ENCODE measurements at places on chromosomes 5 and 9.

- no peak for DNase-seq
Measured at GRCh38 chr5:135032999-135033861, 798 bp downstream of the PITX1 start.

DNA sequence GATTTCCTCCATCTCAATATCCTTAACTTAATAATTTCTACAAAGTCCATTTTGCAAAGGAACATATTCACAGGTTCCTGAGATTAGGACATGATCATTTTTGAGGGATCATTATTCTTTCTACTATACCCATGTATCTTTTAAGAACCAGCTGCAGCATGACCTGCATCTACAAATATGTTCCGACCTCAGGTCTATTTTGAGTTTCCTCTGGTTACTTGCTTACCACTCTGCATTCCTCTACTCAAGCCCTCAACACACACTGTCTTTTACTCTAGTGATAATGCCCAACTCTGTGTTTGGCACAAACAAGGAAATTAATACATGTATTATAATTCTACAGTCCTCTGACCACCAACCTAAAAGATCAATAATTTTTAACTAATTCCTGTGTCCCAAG, 386.1 kb downstream of the DNAH5 start:
- DNase-seq, result no peak

- no peak for DNase-seq
Measured at GRCh38 chr5:173940269-173940668, 48.7 kb upstream of the C5orf47 start.

DNA sequence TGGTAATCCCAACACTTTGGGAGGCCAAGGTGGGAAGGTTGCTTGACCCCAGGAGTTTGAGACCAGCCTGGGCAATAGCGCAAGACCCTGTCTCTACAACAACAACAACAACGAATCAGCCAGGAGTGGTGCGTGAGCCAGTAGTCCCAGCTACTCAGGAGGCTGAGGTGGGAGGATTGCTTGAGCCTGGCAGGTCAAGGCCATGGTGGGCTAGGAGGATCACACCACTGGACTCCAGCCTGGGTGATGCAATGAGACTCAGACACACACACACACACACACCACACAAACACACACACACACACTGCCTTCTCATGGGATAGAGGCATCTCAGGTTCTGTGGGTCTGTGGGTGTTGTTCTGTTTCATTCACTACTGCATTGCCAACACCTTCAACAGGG, 115.0 kb downstream of the DCP2 start:
- no peak for DNase-seq

DNA sequence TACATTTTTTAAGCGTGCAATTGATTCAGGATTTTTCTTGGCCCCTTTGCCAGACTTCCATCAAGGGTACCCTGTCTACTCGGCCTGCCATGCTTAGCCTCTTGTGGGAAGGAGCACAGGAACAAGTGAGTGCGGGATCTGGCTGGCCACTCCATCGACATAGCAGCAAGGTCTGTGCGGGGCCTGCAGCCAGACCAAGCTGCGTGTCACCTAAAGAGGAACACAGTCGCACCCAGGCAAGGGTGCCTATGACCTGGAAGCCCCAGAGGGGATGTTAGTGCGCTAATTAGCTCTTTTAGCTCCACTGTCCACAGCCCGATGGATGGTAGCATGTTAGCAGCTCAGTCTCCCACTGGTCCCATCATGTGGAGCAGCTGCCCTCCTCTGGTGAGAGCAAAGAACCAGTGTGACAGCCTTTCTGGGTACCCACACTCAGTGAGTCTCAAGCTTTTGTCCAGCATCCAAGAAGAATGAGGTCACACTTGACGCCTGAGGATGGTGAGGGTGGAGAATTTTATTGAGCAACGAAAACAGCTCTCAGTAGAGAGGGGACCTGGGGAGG, 38.7 kb downstream of the FTMT start:
- DNase-seq, result no peak

- DNase-seq, result no peak
Measured at GRCh38 chr9:127498298-127498697, 47.0 kb downstream of the LRSAM1 start.

DNA sequence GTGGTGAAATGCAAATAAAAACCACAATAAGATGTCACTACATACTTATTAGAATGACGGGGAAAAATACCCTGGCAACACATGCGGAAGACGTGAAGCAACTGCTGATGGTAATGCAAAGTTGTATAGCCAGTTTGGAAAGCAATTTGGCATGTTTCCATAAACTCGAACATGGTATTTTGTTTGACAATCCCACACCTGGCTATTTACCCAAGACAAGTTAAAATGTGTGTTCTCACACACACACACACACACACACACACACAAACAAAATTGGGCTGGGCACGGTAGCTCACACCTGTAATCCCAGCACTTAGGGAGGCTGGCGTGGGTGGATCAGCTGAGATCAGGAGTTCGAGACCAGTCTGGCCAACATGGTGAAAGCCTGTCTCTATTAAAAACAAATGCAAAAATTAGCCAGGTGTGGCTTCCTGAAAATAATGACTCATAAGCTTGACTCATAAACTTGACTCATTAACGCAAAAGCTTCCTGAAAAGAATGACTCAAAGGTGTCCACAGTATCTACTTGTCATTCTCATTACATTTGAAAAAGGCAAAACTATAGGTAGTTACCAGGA, 456.5 kb downstream of the CDH18 start:
- DNase-seq, result no peak

- no peak for DNase-seq
Measured at GRCh38 chr9:75146229-75146628, 57.9 kb downstream of the OSTF1 start.

- peak; percentile 54 for DNase-seq
Measured at GRCh38 chr5:113663879-113664541, 150.5 kb downstream of the YTHDC2 start.

DNA sequence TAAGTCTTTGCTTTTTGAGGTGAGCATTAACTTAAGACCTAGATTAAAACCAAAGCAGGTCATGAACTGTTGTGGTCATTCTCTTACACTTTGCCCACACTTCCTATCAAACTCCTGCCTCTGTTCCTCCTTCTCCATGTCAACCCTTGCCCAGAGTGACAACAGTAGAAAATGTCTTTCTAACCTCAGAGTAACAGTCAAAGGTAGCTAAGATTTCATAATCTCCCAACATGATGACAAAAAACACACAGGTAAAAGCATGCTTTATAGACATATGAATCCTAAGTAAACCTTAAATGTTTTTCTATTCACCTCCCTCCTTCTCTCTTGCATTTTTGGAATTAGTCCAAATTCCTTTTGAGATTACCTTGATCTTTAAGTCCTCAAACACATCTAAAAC, 422.3 kb downstream of the SPATA31D1 start:
- DNase-seq, result no peak

- DNase-seq, result no peak
Measured at GRCh38 chr5:114391321-114391720, 29.5 kb downstream of the KCNN2 start.

GRCh38 chr5:68432682-68433081, 217.1 kb downstream of the PIK3R1 start:
- DNase-seq, result peak; percentile 35

DNA sequence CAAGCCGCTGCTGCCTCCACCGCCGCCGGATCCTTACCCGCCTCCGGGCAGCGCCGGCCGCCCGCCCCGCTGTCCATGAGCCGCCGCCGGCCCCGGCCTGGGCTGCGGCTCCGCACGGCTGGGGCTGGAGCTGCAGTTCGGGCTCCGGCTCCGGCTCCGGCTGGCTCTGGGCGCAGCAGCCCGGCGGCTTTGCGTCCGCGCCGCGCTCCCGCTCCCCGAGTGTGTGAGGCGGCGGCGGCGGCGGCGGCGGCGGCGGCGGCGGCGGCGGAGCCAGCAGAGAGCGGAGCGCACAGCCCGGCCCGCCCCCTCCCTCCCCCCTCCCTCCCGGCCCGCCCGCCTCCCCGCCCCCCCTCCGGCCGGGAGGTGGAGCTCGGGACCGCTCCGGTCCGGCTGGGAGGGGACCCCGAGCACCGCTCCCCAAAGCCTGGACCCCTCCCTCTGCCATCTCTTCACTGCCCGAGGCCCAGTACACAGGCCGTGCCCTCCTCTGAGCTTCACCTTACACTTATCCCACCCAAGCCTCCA, at the start of gene PCDH1:
TSS of gene PCDH1 (minus strand) at position 225 of the 525 bp plus-strand sequence. CDS start at position 77, 148 bp downstream.
- peak; percentile 26 for DNase-seq

DNA sequence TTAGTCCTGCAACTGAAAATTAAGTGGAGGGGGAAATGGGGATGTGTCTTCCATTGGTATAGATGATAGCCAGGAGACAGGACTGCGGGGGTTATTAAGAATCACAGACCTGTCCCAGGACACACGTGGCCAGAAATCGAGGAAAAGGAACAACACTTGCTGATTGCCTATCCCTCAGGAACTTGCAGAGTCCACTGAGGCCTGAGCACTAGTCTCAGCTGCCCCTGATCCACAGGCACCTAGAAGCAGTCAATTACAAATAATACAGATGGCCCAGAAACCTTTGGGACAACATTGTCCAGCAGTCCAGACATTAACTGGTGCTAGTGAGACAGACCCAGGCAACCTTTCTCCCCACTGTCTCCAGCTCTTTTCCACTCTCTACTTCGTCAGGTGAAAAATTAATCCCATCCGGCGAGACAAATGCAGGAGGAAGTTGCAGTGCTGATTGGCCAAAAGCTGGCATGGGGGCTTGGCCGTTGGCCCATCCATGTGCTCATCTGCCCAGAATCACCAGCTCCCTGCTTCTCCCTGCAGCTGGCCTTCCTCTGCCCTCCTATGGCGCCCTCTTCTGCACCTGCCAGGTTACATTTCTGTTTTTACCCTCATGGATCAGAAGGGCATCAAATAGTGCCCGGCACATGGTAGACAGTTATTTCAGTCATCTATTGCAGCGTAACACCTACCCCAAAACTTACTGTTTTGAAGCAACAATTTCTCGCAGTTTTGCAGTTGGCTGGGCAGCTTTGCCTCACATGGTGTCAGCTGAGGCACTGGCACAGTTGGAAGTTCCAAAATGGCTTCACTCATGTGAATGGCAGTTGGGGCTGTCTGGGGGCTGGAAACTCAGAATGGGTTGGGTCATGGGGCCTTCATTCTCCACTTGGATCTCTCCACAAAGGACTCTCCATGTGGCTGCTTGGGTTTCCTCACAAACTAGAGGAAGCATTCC, 3.6 kb upstream of the B4GALT1 start:
- peak; percentile 68 for DNase-seq

- DNase-seq, result no peak
Measured at GRCh38 chr5:131323378-131323777, 59.5 kb downstream of the CDC42SE2 start.

GRCh38 chr5:72955143-72955767, 586 bp upstream of the FCHO2 start:
- DNase-seq, result no peak

- no peak for DNase-seq
Measured at GRCh38 chr9:74220327-74220726, 276.8 kb upstream of the RORB start.

DNA sequence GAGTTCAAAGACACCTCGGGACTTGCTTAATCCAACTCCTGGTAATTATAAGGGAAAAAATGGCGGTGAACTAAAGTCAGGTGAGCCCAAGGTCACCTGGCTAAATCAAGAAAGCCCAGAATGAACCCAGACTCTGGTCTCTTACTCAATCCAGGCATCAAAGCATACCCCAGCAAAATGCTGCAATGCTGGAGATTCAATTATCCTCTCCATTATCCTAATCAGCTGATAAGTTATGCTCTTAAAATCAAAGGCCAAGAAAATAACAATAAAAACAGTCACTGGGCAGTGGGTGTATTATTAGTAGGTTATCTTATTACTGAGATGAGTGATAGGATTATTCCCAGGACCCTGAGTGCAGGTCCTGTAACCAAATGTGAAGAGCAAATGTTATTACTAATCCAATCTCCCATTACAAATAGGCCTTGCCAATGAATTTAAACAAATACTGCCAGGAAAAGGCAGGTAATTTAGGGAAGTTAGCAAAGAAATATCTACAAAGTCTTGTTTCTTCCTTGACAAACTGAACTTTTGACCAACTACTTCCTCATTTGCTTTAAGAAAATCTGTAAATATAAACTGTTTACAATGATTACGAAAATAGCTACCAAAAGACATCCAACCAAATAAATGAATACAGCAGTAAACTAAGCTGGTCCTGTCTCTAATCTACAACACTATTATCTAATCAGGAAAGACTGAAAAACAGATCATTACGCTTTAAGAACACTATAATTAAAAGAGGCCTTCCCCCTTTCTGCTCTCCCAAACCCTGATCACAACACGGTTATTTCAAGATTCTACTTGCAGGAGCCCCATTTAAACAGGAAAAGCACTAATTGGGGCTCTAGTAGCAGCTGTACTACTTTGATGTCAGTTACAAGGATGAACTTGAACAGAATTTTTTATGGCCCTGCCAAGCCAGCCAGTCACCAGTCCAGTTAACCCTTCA, 103.2 kb downstream of the MED27 start:
- no peak for DNase-seq

- DNase-seq, result no peak
Measured at GRCh38 chr5:170437621-170438375, 48.6 kb upstream of the KCNMB1 start.

- no peak for DNase-seq
Measured at GRCh38 chr9:136549010-136549980, 3.4 kb upstream of the NOTCH1 start.

GRCh38 chr9:134965851-134966250, 48.1 kb upstream of the FCN1 start:
- DNase-seq, result no peak

DNA sequence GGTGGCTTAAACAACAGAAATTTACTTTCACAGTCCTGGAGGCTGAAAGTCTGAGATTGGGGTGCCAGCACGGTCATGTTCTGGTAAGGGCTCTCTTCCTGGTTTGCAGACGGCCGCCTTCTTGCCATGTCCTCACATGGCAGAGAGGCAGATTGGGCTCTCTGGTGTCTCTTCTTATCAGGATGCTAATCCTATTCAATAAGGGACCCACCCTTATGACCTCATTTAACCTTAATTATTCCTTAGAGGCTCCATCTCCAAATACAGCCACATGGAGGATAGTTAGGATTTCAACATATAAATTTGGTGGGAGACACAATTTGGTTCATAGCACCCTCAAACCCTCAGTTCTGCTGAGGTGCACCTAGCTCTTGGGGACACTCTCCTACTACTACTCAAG, 180.4 kb downstream of the DAB2IP start:
- DNase-seq, result no peak

- peak; percentile 12 for DNase-seq
Measured at GRCh38 chr9:96156171-96156974, 145.6 kb downstream of the HSD17B3 start.

DNA sequence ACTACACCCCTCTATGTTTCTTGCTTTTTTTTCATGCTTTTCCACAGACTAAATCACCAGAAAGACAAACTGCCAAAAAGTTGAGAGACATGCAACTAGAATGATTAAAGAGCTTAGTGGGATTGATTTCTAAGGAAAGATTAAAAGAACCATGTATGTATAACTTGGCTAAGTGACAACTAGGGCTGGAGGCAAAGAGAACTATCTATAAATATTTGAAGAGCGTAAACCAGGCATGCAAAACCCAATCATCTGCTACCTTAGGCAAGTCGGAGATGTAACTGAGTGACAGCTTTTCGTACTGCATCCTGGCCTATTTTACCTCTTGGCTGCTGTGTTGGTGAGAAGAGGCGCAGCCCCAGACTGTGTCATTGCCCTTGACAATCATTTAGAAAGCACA, 121.0 kb upstream of the TLX3 start:
- DNase-seq, result no peak

GRCh38 chr5:72836810-72837209, 20.3 kb downstream of the TNPO1 start:
- no peak for DNase-seq

GRCh38 chr9:136484153-136485048, 1.6 kb upstream of the SEC16A start:
- DNase-seq, result no peak
